ENCODE measurements at places on chromosomes 7 and 10.

GRCh38 chr10:122328676-122329075 lies 45.8 kb upstream of the PLEKHA1 start:
- peaks cover 29% of the 10 kb centered on the region for H3K27me3 ChIP-seq
- H3K4me3 ChIP-seq: no peak overlapping the region
- H3K27ac ChIP-seq: no peak overlapping the region
- peaks cover 18% of the 10 kb centered on the region for H3K4me1 ChIP-seq
- H3K36me3 ChIP-seq: no peaks in the 10 kb centered on the region

DNA sequence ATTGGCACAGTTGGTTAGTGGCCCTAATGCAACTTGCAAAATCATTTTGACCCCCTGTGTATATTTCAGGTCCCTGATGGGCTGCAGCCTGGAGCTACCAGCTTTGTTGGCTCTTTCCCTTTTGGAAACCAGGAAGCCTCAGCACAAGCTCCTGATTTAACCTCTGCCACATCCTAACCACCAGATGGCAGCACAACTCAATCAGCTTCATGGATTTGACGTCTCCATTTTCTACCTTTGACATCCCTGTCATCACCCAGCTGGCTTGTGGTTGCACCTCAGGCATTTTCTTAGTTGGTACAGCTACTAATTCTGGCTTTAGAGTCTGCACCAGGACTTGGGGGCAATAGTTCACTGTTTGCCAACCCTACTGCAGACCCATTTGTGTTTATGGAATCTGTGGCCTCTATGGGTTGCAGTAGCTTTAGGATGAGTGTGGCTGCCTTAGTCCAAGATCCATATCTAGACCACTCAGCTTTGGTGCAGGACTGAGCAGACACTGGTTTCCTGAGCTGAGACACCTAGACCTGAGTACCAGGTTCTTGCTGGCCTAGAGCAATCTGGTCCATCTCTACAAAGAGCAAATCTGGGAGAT lies 456.2 kb downstream of the REEP3 start:
- peak; percentile 14 for DNase-seq
- no peak overlapping the region for H3K4me3 ChIP-seq
- peaks cover 3% of the 10 kb centered on the region for H3K27me3 ChIP-seq
- no peaks in the 10 kb centered on the region for H3K36me3 ChIP-seq
- peaks cover 2% of the 10 kb centered on the region for H3K4me1 ChIP-seq

DNA sequence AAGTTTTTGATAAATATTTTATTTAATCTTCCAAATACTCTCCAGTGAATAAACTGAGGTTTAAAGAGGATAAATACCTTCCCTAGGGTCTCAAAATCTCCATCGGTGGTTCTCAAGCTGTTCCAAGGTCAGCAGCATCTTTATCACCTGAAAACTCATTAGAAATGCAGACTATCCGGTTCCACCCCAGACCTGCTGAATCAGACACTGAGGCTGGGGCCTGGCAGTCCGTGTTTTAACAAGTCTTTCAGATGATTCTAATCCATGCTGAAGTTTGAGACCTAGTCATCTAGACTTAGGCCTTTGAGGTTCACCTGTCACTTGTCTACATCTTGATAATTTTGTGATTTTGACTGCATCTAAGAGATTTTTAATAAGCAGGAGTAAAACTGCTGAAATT lies 37.5 kb downstream of the PLEKHA8 start:
- H3K27me3 ChIP-seq: no peaks in the 10 kb centered on the region
- no peak overlapping the region for H3K4me3 ChIP-seq
- H3K4me1 ChIP-seq: no peaks in the 10 kb centered on the region
- no peak overlapping the region for H3K27ac ChIP-seq

- H3K4me3 ChIP-seq: peak within 1 kb of the TSS; percentile 61
- no peak for DNase-seq
- H3K27ac ChIP-seq: no peak within 1 kb of the TSS
Observed at GRCh38 chr7:132575982-132576720, at the start of gene PLXNA4. PLXNA4 (minus strand) TSS chr7:132576470; CDS start chr7:132508693, 67,777 bp downstream.

DNA sequence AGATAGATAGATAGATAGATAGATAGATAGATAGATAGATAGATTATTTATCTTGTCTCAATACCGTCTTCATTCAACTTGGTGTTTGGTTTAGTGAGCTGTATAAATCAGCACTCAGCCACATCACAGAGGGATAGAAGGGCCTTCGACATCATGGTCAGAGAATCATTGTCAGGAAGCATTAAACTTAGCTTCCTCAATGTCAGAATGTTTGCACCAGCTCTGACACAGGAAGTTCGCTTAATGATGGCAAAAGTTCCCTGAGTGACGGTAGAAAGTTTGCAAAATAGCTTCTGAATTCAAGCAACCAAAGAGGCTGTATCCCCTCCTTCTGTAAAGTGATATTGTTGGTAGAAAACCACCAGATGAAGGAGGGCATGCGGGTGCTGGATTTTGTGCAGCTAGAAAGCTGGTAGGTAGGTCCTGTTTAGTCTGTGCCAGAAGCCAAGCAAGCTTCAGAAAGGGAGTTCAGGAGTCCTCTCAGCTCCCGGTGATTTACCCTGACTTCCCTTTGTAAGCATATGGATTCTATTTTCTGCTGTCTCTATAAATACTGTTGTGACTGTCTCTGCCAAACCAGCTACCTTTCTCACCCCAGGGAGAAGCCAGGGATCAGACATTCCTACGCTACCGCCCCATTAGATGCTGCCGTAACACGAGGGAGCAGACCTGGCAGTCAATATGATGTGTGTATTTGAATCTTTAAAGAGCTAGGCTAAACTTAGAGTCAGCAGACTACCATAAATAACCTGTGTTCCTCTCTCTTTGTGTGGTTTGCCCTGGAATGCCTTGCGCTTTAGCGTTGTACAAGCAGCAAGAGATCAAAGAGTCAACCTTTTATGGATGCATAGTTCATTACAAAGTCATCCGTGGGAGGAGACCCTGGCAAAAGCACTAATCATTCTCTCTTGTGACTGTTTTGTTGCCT lies 200.5 kb upstream of the KIAA1217 start:
- H3K4me1 ChIP-seq: no peaks in the 10 kb centered on the region
- no peaks in the 10 kb centered on the region for H3K36me3 ChIP-seq
- DNase-seq: no peak
- peaks cover under 1% of the 10 kb centered on the region for H3K27me3 ChIP-seq
- H3K27ac ChIP-seq: no peak overlapping the region

GRCh38 chr7:77532247-77532646 lies 4.8 kb upstream of the PTPN12 start:
- H3K4me3 ChIP-seq: no peak overlapping the region
- H3K36me3 ChIP-seq: no peaks in the 10 kb centered on the region
- no peaks in the 10 kb centered on the region for H3K27me3 ChIP-seq
- peaks cover 14% of the 10 kb centered on the region for H3K4me1 ChIP-seq
- DNase-seq: no peak
- no peak overlapping the region for H3K27ac ChIP-seq

DNA sequence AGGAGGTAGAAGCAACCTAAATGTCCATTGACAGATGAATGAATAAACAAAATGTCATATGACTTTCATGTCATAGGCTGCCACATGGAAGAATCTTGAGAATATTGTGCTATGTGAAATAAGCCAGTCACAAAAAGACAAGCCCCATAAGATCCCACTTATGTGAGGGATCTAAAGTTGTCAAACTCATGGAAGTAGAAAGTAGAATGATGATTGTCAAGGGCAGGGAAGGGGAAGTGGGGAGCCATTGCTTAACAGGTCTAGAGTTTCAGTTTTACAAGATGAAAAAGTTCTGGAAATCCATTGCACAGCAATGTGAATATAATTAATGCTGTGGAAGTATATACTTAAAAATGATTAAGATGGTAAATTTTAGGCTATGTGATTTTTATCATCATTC lies 229.3 kb upstream of the KMT2E start:
- H3K36me3 ChIP-seq: no peaks in the 10 kb centered on the region
- no peak for DNase-seq
- no peak overlapping the region for H3K27ac ChIP-seq
- no peak overlapping the region for H3K4me3 ChIP-seq

- H3K27ac ChIP-seq: no peak overlapping the region
- DNase-seq: no peak
- H3K4me3 ChIP-seq: no peak overlapping the region
- H3K4me1 ChIP-seq: no peaks in the 10 kb centered on the region
Observed at GRCh38 chr10:103931603-103932002, 13.6 kb upstream of the STN1 start.

DNA sequence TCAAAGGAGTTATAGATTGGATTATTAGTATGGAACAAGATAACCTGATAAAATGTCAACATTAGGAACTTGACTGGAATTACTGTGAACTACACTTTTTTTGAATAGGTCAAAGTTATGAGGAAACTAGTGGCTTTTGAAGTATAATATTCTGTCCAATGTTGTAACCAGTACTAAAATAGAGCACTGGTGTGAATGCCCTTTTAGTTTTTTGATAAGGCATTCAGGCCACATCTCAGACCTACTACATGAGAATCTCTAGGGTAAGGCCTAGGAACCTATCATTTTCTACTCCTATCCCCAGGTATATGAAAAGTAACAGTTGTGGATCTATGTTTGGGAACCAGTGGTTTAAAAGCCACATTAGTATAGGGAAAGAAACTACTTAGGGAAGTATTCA lies 16.4 kb downstream of the KMT2E start:
- no peak for DNase-seq
- H3K27ac ChIP-seq: no peak overlapping the region
- no peak overlapping the region for H3K4me3 ChIP-seq
- H3K36me3 ChIP-seq: peaks cover 34% of the 10 kb centered on the region
- H3K4me1 ChIP-seq: peaks cover 79% of the 10 kb centered on the region
- no peaks in the 10 kb centered on the region for H3K27me3 ChIP-seq

GRCh38 chr7:117212969-117213877 lies 109.6 kb downstream of the WNT2 start:
- H3K4me3 ChIP-seq: no peak overlapping the region
- H3K27me3 ChIP-seq: no peaks in the 10 kb centered on the region
- H3K27ac ChIP-seq: no peak overlapping the region
- H3K36me3 ChIP-seq: no peaks in the 10 kb centered on the region
- no peaks in the 10 kb centered on the region for H3K4me1 ChIP-seq
